ENCODE measurements at places on chromosomes 2 and 18. TPM values are rescaled to one million over a fixed set of nuclear protein-coding genes. Genes with fewer than 3 reads are reported as not detected.

- peak; percentile 35 for DNase-seq
Observed at GRCh38 chr2:33412920-33413319, 63.5 kb upstream of the RASGRP3 start.

Gene MEIS1
- polyA plus RNA-seq: 7.3 TPM

- no peak for DNase-seq
Observed at GRCh38 chr2:222844323-222844722, 16.5 kb upstream of the ACSL3 start.

DNA sequence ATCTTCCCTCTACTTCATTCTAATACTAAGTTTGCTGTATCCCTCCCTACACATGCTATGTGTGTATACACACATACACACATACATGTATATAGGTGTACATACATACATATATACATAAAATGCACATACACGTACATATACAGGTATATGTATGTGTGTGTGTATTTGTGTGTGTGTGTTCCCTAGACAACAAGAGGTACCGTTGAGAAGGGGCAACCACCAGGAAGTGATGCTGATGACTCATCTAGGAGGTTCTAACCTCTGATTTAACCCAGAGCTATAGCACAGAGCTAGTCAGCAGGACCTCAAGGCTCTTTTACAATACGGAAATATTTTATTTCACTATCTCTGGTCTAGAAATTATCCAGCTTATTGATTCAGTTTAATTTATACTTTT lies 139.2 kb downstream of the LAMA3 start:
- peak; percentile 24 for DNase-seq

DNA sequence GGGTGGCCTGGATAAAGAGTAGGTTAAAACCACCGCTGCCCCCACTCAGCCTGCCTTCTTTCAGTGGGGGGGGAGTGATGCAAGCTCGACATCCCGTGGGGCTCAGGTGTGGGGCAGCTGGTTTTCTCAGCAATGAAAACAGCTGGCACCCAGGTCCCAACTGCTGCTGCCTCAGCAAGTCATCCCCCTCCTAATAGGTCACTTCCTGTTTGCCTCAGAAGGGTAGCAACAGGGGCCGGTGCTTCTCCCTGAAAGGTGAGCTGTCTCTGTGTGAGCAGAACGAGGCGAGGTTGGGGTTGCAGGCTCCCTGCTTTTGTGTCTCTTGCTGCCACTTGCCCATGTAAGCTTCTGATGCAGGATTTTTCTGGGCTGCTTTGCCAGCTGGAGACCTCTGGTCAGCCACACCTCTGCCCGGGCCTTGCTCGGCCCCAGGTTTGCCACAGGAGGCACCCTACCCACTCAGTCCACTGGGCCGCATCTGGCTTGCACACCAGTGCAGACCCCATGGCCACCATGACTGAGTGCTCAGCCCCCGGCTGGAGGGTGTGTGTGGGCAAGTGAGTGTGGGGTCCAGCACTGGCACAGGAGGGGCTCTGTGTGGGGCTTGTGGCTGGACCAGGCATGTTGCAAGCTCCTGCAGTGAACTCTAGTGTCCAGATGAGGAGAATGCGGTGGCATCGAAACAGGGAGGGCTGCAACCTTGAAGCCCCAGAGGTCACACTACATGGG lies 11.5 kb upstream of the ASB1 start:
- DNase-seq: no peak
